ENCODE measurements at places on chromosomes 5 and 9.

GRCh38 chr9:93124793-93125192, 9.3 kb downstream of the NINJ1 start:
- DNase-seq = no peak

- DNase-seq = peak; percentile 52
These were observed 109.3 kb downstream of the ATPSCKMT start for GRCh38 chr5:10140195-10140973.

DNA sequence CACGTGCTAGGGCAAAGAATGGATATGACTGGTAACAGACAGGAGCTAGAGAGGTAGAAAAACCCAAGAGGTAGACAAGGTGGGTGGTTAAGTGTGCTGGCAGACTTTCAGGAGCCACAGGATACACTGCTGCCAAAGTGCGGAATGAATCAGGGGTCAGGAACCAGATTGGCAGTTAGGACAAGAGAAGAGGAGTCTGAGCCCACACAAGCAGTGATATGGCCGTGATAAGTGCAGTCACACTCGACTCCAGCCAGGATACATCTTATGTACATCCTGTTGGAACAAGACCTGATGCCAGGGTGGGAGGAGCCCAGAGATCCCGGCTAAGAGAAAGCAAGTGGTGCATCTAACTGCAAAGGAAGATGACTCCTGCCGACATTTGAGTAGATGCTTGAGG, 10.0 kb downstream of the SLIT3 start:
- no peak for DNase-seq

DNA sequence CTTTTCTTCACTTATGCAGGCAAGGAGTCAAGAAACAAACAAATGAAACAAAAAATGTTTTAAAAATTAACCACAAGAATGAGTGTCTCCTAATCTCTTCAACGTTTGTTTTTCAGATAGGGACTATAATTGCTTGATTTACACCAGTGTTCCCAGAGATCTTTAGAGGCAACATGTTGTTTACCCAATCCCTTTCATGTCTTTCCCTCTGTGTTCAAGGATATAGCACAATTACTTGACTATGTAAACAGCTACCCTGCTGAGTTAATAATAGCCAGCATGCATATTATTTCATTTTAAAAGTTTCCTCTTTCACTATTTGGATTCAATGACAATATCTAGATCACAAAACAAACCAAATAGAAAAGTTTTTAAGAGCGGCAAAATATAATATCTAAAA, 25.1 kb upstream of the SHISAL2B start:
- no peak for DNase-seq

DNA sequence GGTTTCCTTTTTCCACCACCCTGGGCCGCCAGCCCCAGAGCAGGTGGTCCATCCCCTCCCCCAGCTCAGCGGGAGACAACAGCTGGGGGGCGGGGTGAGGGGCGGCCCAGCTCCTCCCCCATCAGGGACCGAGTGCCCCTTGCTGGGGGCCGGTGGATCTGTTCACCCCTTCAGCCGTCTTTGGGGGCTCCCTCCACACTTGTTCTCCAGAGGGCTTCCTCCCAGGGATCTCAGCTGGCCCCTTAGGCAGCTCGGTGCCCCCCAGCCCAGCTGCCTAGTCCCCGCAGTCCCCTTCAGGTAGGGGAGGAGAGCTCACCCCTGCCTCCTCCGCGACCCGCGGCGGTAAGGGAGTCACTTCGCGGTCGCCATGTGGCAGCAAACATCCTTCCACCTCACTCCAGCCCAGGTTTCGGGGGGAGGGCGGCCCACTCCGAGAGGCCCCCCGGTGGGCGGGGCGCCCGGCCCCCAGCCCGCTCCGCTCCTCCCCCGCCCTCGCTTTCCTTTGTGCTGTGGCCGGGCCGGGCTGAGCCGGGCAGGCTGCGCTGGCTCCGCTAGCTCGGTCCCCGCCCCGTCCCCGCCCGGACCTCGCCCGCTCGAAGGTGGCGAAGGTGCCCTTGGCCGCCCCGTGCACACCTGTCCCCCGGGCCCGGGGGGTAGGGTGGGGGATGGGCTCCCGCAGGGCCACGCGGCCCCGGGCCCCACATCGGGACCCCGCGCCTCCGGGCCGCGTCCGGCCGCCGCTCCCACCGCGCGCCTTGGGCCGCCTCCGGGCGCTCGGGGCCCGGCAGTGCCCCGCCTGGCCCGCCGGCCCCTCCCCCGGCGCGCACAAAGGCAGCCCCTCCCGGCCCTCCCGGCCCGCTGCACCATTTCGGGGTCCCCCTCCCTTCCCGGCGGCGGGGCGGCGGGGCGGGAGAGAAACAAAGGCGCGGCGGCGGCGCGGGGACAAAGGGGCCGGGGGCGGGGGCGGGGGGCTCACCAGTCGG, 683 bp downstream of the DBN1 start:
- DNase-seq = no peak

- no peak for DNase-seq
These were observed 17.3 kb upstream of the ZNF622 start for GRCh38 chr5:16482891-16483290.

DNA sequence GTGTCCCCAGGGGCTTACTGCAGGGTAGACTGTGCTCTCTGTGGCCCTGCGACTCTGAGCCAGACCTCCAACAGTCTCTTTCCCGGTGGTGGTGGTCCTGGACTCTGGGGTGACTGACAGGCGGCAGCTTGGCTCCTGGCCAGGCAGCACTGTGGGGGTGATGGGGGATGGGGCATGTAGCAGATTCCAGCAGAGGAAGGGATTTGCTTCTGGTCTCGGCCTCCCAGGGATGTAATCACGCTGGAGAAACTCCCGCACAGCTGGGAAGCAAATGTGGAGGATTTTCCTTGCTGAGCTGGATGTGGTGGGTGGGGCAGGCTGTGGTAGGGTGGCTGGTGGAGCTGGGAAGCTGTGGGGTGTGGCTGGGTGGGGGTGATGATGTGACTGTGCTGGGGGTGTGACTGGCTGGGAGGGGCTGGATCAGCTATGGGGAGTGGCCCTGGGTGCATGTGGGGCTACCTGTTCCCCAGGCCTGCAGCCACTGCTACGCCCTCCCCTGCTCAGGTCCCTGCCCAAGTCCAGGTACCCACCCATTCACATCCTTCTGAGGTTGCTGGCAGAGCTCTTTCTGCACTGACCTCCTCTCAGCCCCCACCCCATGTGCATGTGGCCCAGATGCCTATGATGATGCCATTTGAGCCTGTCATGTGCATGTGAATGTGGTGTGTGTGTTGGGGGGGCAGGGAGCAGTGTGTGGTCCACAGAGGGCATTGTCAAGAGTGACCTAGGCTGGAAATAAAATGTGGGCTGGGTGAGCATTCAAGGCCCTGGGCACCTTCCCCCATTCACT, 3.8 kb downstream of the NDST1 start:
- peak; percentile 71 for DNase-seq

- no peak for DNase-seq
These were observed 22.0 kb downstream of the MAP3K1 start for GRCh38 chr5:56837381-56837780.

- no peak for DNase-seq
These were observed 178.1 kb downstream of the SGCD start for GRCh38 chr5:156505101-156505500.

DNA sequence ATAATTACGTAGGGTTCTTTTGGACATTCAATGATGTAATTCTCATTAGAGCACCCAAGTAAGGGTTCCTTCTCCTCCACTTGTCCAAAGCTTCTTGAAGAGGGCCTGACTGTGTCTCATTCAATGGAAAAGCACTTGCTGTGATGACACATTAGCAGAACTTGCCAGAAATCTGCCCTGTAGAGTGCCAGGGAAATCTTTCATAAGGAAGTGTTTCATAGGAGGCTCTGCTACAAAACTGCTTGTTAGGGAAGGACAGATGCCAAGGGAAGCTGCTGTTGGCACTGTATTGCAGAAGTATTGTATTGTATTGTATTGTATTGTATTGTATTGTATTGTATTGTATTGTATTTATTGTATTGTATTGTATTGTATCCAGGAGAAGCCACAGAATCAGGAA, 45.5 kb upstream of the MPDZ start:
- DNase-seq = no peak

DNA sequence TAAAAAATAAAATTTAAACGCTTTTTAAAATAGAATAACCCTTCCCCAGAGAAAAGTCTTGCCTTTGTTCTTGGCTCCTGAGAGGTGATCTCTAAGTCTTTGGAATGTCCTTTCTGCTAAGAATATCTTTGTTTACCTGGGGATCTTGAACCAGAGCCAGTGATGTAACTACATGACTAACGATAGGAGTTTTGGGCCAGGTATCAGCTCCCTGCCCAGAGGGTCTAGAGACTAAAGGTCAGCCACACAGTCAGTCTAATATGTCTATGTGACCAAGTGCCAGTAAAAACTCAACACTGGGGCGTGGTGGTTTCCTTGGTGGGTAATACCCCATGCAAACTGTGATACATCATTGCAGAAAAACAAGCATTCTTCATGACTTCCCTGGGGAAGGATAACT, 1351.9 kb upstream of the C9orf72 start:
- DNase-seq = no peak

GRCh38 chr5:123035360-123035917, 1.1 kb downstream of the PPIC start:
- DNase-seq = peak; percentile 52

DNA sequence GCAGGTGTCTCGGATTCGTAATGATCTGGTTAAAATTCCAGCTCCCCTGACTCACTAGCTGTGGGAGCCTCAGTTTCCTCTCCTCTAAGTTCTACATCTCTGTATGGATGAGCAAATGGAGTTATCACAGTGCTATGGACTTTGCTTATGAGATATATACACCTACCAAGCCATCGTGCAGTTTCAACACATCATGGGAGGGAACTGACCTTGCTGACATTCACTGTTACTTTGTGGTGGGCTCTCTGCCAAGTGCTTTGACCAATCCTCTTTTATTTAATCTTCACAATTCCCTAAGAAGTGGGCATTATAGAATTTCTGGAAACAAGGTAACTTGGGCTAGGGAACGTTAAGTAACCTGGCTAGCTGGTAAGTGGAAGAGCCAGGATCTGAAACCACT, 70.2 kb downstream of the PTPN3 start:
- no peak for DNase-seq

DNA sequence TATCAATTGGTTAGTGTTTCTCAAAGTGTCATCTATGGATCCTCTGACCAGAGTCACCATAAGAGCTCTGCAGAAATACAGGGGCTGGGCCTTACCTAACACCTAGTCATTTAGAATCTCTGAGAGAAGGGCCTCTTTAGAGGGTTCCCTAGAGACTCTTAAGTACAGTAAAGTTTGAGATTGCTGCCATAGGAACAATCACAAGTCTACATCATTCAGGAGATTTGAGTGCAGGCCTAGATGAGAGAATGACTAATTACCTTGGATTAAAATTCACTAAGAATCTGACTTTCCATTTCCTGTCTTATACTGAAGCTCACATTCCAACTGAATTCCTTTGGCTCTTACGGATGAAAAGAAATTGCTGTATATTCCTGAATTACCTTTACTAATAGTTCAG, 182.1 kb upstream of the PTGER4 start:
- DNase-seq = no peak

GRCh38 chr5:54799645-54800044, 185.7 kb downstream of the ESM1 start:
- DNase-seq = no peak

- DNase-seq = peak; percentile 13
These were observed 409.6 kb upstream of the MPDZ start for GRCh38 chr9:13688990-13689600.

GRCh38 chr9:14923701-14924100, 13.5 kb upstream of the FREM1 start:
- no peak for DNase-seq

DNA sequence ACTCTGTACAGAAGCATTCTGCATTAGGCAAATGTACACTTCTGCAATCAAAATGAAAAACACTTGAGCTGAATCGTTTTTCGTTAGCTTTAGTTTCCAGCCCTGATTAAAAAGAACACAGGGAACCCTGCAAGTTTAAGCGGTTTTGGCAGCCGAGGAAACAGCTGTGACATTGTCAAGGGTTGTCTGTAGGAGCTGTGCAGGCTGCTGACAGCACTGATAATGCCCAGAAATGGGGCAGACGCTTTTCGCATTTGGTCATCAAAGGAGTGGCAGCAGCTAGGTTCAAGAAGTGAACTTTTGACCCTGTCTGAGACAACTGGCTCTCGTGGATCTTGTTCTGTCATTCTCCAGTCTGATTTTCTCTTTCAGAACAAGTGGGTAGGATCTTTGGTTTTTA, 165.6 kb upstream of the CCDC152 start:
- DNase-seq = peak; percentile 54

DNA sequence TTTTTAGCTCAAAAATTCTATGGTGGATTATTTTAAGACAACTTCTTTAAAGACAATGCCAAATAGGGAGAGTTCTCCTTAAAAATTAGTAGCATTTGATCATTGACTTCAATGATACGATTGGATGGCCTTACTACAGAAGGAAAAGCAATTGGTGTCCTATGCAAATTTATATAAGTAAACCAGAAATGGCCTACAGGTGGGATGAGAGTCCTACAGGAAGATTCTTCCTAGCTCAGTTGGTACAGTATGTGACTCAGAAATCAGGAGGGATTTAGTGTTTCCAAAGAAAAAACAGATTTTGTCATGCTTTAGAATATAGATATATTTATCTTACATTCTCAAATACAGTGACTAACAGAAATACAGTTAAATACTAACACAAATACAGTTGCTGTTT, 6.5 kb downstream of the ANKRA2 start:
- no peak for DNase-seq

- DNase-seq = no peak
These were observed 615.7 kb upstream of the ARRDC3 start for GRCh38 chr5:91998774-91999173.

DNA sequence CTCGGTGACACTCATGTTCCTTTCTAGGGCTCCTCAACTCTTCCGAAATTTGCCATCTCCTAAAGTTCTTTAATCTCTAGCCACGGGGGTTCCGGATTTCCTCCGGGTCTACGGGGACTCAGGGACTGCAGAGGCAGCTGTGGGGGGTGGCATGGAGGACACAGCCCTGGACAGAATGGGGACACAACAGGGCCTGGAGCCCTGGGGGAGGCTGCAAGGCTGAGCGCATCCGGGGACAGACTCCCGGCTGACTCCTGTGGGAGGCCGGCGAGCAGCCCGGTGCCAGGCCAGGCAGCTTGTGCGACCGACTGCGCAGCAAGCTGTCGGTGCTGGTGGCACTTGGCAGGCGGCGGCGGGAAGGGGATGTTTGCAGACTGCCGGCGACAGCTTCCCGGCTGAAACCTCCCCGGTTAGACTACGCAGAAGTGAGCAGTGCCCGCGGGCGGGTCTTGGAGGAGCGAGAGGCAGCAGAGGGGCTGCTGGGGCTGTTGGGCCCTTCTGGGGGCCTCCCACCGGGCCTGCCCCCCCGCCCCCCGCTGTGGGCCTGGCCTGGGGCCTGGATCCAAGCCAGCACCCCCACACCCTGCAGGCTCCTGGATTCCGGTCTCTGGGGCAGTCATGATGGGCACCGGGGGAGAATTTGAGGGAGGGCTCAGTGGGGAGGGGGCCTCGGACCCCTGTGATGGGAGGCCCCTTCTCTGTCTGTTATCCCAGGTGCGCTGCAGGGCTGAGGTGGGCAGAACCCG, 28.7 kb upstream of the UBAC1 start:
- DNase-seq = no peak

GRCh38 chr5:123448017-123448617, 24.9 kb upstream of the CEP120 start:
- no peak for DNase-seq
